ENCODE measurements at places on chromosomes 6 and 20. TPM values are rescaled to one million over a fixed set of nuclear protein-coding genes. Genes with fewer than 3 reads are reported as not detected.

SEMG1 gene
- not detected for total RNA-seq

RALGAPA2 gene
- 7.4 TPM for total RNA-seq

EYA4 gene
- total RNA-seq: 0.79 TPM

FAM210B gene
- total RNA-seq: 38.1 TPM

ZNF831 gene
- not detected for total RNA-seq

EXOC2 gene
- 17.3 TPM for total RNA-seq

NHSL1 gene
- 3.0 TPM for total RNA-seq

CBLN4 gene
- total RNA-seq: not detected

HSPA1L gene
- 1.6 TPM for total RNA-seq

TSBP1 gene
- not detected for total RNA-seq

SLC32A1 gene
- not detected for total RNA-seq

ZNF391 gene
- 1.5 TPM for total RNA-seq

CYP21A2 gene
- 0.22 TPM for total RNA-seq

All from placental epithelial cell (primary cell).